ENCODE measurements at places on chromosomes 4 and X.
A peak's percentile ranks its signal among the peaks of the same experiment; 100 is the strongest.

DNA sequence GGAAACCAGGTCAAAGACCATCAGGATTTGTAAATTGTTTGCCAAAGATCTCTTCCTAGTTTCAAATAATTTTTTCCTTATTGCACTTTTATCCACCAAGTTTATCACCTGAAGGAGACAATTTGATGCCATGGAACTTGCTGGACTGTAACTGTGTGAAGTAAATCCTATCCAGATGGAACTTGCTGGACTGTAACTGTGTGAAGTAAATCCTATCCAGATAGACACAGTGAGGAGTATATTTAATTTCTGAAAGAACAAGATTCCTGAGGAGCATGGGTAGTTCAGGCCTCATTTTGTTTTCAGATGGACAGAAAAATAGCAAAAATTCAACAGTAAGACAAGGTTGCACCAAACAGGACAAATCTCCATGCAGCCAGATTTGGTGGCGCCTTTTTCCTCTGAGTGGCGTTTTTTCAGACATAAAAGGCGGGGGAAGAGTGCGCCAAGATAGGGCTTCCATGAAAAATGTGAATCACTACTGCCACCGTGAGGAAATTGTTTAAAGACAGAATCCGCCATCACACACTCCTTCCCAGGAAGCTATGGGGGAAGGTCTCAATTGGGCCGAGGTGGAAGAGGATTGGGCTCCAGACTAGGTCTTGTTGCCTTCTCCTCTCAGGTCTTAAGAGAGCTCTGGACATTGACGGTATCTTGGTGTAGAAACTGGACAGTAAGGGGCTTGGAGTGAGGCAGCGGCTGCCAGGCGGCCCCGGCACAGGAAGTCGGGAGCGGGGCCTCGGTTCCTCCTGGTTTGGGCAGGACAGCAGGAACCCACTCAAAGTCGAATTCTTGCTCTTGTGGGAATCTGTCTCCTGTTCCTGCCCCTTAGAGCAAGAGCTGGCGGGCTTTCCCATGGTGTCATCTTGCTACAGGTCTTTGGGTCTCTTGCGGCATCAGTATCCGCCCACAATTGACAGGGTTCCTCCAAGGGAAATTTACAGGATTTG lies 234.7 kb downstream of the OR13H1 start:
- DNase-seq = peak; percentile 97

DNA sequence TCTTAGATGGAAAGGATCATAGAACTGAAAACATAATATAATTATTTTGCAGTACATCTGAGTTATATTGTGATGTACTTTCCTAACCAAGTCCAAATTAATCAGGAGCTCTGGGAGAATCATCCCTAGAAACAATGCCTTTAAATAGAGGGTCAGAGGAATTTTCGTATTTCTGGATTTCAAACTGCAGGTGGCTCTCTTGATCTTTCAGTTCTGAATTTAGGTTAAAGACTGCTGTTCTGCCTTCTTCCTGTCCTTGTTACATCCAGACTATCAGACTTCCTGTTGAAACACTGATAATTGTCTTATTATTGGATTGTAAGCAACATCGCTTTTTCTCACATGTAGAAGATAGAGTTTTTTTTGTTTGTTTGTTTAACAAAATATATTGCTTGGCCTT lies 142.7 kb downstream of the RPA4 start:
- DNase-seq = no peak

GRCh38 chr4:136007991-136008390 lies 1524.3 kb downstream of the PCDH18 start:
- no peak for DNase-seq

DNA sequence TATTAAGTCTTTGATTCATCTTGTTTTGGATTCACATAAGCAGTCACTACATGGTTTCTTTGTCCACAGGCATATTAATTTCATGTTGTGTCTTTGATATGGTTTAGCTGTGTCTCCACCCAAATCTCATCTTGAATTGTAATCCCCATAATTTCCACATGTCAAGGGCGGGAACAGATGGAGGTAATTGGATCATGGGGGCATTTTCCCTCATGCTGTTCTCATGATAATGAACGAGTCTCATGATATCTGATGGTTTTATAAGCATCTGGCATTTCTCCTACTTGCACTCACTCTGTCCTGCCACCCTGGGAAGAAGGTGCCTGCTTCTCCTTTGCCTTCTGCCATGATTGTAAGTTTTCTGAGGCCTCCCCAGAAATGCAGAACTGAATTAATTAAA lies 1811.2 kb upstream of the PCDH10 start:
- no peak for DNase-seq

DNA sequence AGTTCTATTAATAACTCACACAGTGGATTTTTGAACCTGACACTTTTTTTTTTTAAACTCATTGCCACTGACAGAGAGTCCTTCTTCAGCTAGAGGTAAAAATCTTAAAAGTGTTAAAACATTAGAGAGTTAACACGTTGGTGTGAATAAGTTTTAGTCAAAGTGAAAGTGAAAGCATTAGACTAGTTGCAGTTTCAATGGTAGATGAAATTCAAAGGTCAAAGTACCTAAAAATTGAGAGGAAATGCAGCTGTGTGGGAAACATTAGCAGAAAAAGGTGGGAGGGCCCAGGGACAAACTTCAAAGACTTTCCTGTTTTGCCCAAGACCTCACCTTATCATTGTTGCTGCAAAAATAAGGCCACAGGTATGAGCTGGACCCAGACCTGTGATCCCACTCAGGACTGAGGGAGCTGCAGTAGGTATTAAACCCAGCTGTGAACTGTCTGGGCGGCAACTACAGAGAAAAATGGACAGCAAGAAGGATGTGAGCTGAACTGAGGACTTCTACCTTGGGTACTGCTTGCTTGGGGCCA lies 17.6 kb upstream of the GABRA4 start:
- DNase-seq = no peak

DNA sequence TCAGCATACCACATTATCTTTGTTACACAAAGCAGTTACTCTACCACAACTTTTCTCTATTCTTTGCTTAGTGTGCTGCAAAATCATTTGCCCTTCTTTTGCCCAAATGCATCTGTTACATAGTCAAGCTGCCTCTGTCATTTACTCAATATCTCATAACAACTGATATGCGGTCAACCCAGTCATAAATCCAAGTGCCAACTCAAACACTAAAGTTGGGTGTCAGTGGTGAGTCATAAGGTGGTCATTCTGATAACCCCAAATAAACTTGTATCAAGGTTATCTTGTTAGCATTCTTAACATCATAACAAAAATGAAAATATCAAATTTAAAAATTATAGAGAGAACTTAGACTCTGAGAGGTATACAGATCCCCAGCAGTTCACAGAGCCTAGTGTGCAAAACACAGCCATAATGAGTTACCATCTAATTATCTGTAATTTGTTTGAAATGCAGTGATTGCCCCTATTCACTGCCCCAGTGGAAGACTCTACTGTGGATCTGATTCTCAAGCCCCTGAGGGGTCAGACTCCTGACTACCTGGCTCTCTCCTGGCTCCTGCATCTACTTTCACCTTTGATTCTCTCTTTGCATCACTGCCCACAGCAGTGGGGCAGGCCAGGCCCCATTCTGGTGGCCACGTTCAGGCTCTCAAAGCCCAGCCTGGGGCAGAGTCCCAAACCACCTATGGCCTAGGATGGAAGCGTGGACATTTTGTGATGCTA lies 29.2 kb downstream of the TBC1D9 start:
- DNase-seq = no peak

- DNase-seq = no peak
Observed at GRCh38 chrX:11541510-11541909, 124.2 kb downstream of the ARHGAP6 start.

- no peak for DNase-seq
Observed at GRCh38 chr4:88964450-88964849, 92.5 kb downstream of the FAM13A start.

DNA sequence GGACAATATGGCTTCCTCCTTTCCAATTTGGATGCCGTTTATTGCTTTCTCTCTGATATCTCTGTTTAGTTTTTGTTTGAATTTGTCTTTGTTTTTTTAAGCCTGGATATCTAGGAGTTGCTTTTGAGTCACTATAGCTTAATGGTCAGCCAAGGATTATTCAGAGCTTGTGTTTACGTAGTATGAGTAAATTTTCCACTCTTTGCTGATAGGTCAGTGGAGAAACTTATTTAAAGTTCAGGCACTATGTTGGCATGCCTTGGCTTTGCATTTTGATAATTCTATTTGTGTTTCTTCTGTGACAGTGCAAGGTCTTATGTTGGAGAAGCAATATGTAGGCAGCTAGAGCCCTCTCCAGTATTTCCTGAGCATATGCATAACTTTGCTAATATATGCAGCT lies 315.2 kb downstream of the GRID2 start:
- no peak for DNase-seq

- DNase-seq = no peak
Observed at GRCh38 chrX:107442914-107443527, 6.4 kb upstream of the FRMPD3 start.

DNA sequence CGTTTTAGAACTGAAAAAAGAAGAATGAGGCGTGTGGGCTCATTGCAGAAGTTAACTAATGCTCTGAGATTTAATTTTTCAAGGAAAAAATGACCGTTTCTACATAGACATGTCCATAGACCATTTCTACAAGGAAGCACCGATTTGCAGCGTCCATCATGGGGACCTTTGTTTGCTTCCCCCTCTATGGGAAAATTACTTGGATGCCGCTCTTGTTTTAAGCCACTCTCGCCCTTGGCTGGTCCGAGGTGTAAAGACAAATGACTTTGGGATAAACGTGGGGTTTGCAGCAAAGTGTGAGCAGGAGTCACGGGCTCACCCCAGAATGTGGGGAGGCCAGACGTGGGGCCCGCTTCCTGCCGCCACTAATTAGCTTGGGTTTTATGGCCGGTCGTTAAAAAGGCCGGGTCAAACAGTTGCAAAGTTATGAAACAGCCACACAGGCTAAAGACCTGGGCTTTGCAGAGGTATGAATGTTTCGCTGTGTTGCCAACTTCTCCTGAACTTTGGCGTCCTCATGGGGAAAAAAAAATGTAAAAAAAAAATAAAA lies 235.9 kb downstream of the SHOX start:
- DNase-seq = no peak

DNA sequence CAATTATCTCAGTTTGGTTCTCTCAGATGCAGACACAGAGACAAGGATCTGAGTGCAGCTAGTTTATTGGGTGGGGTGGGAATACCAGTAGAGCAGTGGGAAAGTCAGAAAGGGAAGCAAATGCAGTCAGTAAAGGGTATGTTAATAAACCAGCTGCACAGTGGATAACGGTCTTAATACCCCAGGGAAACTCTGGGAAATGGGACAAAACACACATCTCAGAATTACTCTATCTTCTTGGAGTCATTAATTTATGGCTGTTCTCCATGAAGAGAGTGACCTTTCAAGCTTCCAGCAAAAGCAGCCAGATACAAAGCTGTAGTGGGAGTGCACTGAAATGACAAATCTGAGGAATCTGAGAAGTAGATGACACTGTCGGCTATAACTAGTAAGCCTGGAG lies 73.3 kb upstream of the NALF2 start:
- peak; percentile 88 for DNase-seq

GRCh38 chr4:154490234-154490582 lies 1.4 kb downstream of the DCHS2 start:
- DNase-seq = peak; percentile 48

- peak; percentile 79 for DNase-seq
Observed at GRCh38 chr4:79576429-79576753, 168.4 kb upstream of the GK2 start.

- no peak for DNase-seq
Observed at GRCh38 chr4:20889901-20890300, 189.6 kb downstream of the PACRGL start.

- DNase-seq = no peak
Observed at GRCh38 chr4:58679886-58680285, 1569.7 kb upstream of the IGFBP7 start.

DNA sequence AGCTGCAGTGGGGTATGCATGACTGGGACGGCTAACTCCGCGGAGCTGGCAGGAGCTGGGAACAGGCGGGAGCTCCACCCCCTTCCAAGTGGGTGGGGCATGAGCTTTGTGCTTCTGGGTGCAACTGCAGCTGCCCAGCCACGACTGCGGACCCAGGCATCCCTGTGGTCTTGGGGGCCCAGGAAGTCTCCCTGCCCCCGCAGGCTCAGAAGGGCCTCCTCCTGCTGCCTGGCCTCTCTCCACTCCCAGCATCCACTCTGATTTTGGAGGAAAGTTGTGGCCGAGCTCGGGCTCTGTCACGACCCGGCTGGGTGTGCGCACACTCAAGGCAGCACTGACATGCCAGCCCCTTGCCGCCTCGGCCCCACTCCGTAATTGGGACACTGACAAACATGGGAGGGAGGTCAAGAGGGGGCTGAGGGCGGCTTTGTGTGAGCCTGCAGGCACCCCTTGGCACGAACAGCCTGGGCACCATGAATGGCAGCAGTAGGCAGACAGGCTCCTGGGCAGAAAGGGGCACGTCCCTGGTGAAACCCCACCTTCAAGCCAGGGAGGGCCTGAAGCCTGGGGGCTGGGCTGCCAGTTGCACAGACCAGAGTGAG lies 822.6 kb downstream of the GLUD2 start:
- DNase-seq = no peak

DNA sequence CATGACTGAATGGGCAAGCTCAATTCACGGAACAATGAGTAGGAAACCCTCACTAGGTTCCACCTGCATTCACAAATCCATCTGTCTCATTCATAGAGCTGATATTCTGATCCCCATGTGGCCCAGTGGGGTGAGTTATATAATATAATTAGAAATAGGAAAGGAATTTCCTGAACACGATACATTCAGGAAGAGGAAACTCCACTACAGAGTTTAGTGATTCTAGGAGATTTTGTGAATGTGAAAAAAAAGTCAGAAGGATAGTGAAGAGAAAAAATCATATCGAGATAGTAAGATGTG lies 471.2 kb downstream of the GASK1B start:
- DNase-seq = no peak

GRCh38 chrX:133189195-133189594 lies 29.0 kb downstream of the TFDP3 start:
- peak; percentile 27 for DNase-seq

GRCh38 chr4:184250795-184251669 lies 33.4 kb upstream of the ENPP6 start:
- DNase-seq = peak; percentile 68

DNA sequence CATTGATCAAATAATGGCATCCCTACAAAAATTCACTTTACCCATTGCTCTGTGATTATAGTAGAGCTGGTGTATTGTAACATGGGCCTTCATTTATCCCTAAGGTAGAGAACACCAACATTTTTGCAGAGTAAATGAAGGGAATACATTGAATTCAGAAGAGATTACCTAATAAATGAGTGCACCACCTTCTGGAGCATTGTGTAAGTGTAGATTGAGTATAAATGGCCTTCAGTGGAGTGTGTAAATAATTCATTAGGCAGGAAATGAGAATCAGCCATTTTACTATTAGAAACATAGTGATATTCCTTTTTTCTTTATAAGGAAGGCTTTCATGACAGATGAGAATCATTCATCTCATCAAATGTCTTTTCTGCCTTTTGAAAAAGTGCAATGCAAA lies 155.8 kb downstream of the FAM47B start:
- no peak for DNase-seq

- peak; percentile 88 for DNase-seq
Observed at GRCh38 chr4:40953283-40954087, 203.7 kb downstream of the NSUN7 start.

- DNase-seq = no peak
Observed at GRCh38 chrX:80486299-80486698, 66.1 kb downstream of the TENT5D start.

- peak; percentile 65 for DNase-seq
Observed at GRCh38 chr4:25085671-25086070, 54.9 kb upstream of the LGI2 start.
